Stimulated activated CD4-positive, alpha-beta T cell treated with anti-CD3 and anti-CD28 coated beads, Interleukin-15, amount 100 ng/mL, for 48 hours (primary cell): ENCODE measurements at places on chromosomes 16 and 17.

DNA sequence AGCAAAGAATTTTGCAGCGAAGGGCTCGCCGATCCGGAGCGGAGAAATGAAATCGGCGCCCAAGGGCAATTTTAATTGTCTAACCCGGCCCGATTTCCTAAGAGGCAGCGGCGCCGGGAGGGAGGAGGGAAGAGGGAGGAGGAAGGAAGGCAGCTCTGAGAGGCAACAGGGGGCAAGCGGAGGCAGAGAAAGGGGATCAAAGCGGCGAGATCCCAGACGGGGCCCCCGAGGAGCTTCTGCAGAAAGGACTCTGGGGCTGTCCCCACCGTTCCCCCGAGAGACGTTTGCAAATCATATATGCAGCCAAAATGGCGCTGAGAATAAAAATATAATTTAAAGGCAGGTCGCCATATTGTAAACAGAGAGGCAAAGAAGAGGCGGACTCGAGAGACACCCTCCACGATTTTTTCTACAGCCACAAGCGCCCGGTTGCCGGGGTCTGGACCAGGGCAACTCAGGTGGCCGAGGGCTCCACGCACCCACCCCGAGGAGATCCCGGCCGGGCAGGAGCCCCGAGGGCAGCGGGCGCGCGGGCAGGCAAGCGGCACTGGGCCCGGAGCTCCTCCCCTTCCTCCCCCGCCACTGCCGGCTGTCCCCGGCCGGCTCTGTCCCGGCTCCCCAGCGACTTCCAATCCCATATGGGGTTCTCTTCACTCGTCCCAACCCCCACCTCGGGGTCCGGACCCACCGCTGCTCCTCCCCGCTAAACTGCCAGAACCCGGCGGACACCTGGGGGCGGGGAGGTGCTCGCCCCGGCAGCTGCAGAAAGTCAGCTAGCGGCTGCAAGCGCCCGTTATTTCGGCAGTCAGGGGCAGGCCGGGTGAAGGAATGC lies 1.9 kb downstream of the PHF12 start:
- DNase-seq = peak; percentile 63

DNA sequence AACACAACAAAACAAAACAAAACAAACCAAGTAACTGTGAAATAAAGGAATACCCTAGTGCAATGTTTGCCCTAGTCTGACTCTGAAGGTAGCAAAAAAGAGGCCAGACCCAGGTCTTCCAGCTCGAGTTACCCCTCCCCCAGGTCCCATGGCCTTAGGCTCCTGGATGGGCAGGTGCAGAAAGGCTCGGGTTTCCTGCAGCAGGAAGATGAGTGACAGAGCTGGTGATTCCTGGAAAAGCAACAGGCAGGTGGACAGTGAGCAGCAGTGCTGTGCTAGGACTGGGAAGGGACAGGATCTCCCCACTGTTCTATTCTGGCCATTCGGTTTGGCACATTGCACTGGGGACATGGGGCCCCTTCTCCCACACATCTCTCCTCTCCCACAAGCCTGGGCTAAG lies 42.9 kb upstream of the MRTFB start:
- DNase-seq = no peak

GRCh38 chr17:2889256-2889655 lies 93.0 kb downstream of the RAP1GAP2 start:
- no peak for DNase-seq

GRCh38 chr16:14042706-14043105 lies 28.4 kb upstream of the MRTFB start:
- DNase-seq = no peak

DNA sequence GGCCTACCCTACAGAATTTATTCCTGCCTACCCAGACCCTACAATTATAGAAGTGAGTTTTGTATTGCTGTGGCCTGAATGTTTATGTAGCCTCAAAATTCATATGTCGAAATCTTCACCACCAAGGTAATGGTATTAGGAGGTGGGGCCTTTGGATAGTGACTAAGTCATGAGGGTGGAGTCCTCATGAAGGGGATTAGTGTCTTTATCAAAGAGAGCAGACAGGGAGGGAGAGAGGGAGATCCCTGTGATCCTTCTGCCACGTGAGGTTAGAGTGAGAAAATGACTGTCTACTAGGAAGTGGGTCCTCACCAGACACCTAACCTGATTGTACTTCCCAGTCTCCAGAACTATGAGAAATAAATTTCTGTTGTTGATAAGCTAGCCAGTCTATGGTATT lies 981 bp upstream of the DUXB start:
- no peak for DNase-seq

GRCh38 chr16:77553130-77553529 lies 118.3 kb upstream of the ADAMTS18 start:
- DNase-seq = no peak

DNA sequence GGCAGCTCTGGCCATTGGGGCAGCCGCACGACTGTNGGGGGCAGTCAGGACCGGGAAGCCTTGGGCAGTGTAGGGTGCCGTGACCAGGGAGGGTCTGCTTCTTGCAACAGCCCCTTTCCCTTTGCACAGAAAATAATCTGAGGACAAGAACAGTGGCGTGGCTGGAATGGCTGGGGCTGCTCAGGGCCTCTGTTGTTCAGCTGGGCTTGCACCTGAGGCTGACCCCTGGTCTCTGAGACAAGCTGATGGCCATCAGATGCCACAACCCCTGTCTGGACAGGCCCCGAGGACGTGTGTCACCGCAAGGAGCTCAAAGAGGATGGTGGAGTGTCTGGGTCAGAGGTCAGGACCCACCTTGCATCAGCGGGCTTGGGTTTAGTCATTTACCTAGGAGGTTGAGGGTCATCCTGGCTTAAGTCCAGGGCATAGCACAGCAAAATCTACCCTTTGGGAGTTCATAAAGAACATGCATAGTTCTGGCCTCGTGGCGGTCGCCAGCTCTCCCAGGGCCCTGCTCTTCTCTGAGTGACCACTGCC lies 46.9 kb downstream of the METRNL start:
- no peak for DNase-seq

DNA sequence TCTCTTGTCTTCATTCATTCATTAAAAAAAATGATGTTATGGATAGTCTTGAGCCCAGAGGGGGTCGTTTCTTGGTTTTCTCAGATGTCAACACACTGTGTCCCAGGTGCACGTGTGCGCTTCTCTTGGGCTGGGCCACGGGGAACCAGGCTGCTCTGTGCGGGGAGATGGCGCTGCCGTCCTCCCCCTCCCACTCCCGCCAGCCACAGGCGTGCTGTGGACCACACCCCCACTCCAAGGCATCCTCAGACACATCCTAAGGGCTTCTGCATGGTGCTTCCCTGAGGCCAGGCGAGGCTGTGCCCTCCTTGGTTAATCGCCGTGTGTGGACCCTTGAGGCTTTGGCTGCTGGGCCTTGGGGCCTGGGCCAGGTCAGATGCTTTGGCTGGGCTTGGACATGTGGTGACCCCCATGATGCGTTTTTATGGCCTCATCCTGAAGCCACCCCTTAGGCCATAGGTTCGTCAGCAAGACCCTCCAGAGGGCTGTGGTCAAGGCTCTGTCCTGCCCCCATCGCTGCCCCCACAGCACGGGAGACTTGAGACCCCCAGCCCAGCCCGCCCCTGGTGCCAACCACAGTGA lies 245.7 kb upstream of the CIBAR2 start:
- no peak for DNase-seq

- no peak for DNase-seq
These were observed 2.5 kb upstream of the WFIKKN2 start for GRCh38 chr17:50832864-50833381.

GRCh38 chr16:10978871-10979446 lies 34.6 kb downstream of the CLEC16A start:
- no peak for DNase-seq

DNA sequence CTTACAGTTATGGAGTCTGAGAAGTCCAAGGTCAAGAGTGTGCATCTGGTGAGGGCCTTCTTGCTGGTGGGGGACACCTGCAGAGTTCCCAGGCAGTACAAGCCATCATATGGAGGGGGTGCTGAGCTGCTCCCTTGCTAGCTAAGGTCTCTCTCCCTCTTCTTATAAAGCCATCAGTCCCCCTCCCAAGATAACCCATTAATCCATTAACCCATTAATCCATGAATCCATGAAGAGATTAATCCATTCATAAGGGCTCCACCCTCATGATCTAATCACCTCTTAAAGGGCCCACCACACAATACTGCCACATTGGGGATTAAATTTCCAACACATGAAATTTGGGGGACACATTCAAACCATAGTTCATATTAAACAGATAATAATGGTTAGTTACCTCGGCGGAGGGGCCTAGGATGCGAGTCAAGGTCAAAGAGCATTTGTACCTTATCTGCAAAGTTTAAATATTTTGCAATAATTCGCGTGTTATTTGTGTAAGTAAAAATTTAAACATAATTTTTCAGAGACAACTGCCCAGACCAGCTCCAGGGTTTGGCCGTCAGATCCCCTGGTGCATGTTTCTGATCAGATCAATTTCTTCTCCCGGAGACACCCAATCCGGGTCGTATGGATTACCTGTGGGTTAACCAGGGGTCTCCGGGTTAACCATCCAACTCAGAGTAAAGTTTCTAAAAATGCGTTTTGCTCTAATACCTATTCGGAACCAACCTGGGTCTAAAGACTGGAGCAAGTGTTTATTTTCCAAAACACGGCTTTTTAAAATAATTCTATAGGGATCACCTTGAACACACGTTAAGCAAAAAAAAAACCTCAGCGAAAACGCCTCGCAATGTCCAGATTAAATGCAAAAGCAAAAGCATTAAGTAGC lies 740 bp upstream of the POLR3E start:
- DNase-seq = no peak

DNA sequence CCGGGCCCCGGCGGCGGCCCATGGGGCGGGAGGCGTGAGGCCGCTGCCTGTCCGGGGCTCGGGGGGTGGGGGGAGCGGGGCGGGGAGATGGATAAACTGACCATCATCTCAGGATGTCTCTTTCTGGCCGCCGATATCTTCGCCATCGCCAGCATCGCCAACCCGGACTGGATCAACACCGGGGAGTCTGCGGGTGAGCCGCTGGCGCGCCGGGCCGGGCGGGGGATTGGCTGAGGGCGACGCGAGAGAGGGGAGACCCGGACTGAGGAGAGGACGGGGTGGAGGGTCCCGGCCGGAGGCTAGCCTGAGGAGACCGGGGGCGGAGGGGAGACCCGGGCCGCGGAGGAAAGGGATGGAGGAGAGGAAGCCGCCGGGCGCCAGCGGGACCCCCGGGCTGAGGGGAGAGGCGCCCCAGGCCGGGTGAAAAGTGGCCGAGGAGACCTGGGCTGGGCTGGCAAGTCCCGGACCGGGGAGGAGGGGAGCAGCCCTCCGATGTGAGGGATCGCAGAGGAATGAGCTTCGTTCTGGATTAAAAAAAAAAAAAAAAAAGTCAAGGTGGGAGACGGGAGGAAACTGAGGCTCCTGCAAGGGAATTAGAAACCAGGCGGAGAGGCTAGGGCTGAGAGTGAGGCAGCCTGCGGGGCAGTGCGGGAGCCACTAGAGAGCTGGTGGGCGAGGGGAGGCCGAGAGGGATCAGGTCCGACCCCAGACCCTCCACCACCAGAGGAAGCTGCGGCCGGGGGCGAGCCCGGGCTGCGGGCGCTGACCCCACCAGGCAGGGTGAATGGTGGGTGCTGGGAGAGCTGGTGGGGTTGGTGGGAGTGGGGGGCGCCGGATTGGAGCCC lies 526 bp downstream of the MOSMO start:
- DNase-seq = no peak

GRCh38 chr16:50584033-50584722 lies 36.0 kb downstream of the NKD1 start:
- DNase-seq = no peak

DNA sequence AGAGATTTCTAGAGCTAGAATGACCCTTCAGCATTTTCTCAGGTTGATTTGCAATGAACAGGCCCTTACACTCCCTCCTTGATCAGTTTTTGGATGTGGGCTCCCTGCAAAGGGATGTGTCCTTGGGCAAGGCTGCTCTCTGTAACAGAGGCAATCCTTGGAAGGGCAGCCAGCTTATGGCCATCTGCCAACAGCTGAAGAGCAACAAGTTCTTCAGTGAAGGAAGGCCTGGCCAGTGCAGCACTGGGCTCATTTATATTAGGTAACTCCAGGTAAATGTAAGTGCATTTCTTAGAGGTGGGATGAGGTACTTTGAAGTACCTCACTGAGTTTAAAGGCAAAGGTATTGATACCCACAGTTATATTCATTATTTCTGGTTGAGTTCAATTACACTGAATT lies 114.3 kb upstream of the KCNJ16 start:
- DNase-seq = no peak

DNA sequence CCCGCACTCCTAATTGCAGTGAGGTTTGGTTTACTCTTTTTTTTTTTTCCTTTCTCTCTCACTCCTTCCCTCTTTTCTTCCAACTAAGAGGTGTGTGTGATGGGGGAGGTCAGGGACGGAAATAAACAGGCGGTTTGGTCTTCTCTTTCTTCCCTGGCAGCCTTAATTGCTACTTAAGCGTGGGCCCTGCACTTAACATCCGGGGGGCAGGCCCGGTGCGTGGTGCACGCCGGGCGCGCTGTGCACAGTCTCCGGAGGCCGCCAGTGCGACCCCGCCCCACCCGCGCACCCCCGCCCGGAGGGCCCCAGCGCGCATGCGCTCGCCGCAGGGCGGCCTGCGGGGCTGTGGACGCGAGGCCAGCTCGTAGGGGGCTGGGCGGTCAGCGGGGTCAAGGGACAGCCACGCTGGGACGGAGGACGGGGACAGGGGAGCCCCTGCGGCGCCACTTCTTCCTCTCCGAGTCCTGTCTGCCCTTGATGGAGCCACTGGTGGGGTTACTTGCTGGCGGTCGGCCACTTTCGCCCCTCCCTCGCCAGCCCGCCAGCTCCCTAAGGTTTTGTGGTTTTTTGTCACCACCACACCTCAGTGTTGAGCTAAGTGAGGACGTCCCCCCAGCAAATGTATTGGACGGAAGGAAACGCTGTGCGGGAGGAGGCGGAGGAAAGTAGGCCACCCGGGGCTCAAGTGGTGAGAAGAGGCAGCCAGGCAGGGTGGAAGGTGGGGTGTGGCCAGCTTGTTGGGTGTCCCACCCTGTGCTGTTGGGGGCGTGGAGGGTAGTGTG lies 120.9 kb downstream of the MRM1 start:
- peak; percentile 66 for DNase-seq

DNA sequence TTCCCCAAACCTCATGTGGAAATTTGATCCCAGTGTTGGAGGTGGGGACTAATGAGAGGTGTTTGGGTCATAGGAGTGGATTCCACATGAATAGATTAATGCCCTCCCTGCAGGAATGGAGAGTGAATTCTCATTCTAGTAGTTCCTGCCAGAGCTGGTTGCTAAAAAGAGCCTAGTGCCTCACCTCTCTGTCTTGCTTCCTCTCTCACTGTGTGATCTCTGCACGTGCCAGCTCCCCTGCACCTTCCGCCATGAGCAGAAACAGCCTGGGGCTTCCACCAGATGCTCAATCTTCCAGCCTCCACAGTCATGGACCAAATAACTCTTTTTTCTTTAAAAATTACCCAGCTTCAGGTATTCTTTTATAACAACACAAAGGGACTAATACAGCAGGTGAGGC lies 72.9 kb upstream of the CLEC3A start:
- no peak for DNase-seq

GRCh38 chr16:19929062-19929511 lies 44.4 kb upstream of the GPRC5B start:
- no peak for DNase-seq

GRCh38 chr16:24117680-24118079 lies 138.5 kb upstream of the CACNG3 start:
- no peak for DNase-seq

GRCh38 chr17:3961564-3962047 lies 2.6 kb downstream of the ATP2A3 start:
- DNase-seq = no peak

- DNase-seq = no peak
These were observed 54.8 kb downstream of the CDK5R1 start for GRCh38 chr17:32541640-32542039.

- DNase-seq = peak; percentile 43
These were observed 137.2 kb upstream of the RPH3AL start for GRCh38 chr17:489758-490329.
